Stimulated activated CD8-positive, alpha-beta memory T cell treated with anti-CD3 and anti-CD28 coated beads, Interleukin-4, amount 100 ng/mL, for 1 hour (primary cell): ENCODE measurements at places on chromosomes 4 and X.

DNA sequence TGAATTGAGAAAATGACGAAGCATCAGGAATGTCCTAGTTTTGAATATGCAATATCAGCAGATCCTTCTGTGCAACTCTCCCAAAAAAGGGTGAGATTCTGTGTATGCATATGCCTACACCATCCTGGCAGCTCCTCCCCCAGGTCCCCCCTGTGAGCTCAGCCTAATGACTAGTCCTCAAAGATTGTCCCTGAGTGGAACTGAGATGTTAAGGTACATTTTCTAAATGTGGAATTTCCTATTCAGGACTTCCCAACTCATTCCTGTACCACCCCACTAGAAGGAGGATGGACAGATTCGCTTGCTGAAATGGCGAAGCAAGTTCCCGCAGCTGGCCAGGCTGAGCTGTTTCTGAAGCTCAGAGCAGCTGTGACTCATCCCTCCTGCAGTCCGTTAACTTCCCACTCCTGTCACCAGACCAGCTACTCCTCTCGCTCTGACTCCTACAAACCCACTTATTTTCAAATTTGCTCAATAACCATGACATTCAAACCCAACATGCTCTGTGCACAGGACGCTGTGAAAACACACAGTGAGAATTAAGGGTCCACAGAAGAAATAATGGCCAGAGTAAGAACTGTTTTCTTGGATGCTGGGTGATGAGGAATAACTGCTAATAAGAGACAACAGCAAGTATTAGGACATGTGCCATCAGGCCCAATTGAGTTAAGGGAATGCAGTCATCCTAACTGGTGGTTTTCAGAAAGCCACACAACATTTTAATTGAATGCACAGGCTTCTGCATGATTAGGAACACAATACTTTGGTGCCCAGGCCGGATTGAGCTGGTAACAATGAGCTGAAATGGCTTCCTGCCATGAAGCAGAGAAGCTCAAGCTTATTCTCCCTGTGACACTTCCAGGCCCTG is 40.0 kb upstream of the IRF2 start:
- no peak for DNase-seq

DNA sequence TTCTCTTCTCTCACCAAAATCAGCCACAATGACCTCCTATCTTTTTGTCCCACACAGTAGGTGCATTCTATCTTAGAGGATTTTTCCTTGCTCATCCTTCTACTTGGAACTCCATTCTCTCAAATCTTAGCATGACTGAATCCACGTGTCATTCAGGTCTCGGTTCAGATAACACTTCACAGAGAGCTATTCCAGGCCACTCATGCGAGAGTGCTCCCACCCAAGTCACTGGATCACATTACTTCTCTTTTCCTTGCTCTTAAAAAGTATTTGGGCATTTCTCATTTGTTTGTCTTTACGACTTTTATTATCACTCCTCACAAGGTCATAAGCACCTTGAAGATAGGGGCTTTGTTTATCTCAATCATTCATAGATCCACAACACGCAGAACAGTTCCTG is 647.5 kb upstream of the TENM3 start:
- DNase-seq = no peak

GRCh38 chrX:109839694-109840567 is 106.9 kb upstream of the ACSL4 start:
- no peak for DNase-seq

GRCh38 chr4:20486433-20486832 is 213.8 kb upstream of the PACRGL start:
- no peak for DNase-seq

DNA sequence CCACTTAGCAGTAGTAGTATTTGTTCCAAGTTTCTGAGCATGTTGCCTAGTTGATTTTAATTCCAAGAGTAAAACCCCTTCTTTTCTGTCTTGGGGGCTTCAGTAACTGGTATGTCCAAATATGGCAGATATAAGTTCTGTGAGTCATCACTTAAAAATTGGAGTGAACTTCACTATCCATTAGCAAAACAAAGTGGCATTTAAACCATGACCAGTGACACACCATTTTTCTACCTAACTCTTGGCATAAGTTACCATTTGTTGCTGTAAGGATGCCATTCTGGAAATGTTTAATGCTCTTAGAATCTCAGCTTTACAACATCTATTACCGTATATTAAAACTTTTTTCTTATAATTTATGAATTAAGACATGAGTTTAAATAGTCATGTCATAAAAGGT is 102.0 kb downstream of the CBR4 start:
- no peak for DNase-seq

- DNase-seq = no peak
These were observed 262.3 kb downstream of the KCTD8 start for GRCh38 chr4:44186096-44186849.

DNA sequence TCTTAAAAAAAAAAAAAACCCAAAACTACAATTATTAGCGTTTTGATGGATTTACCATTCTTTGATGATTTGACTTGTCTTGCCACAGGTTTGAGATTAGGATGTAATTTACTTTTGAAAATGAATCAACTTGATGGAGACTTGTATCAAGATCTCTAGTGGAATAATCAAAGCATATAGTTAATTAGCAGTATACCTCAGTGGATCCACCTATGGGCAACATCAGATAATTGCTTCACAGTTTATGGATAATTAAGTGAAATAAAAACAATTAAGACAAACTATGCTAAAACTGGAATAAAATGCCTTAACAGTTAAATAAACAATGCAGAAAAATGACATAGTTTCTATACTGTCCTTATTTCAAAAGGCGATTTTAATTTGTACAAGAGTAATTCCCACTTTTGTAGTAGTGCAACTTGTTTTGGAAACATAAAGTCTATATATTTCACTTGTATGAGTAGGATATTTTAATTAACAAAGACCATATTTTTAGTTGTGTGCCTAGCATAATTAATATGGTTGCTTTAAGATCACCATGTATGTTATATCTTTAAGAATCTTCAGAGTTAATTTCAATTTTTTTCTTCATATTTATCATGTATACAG is 4.2 kb downstream of the CPEB2 start:
- no peak for DNase-seq

- DNase-seq = no peak
These were observed 80.3 kb downstream of the PPEF2 start for GRCh38 chr4:75821966-75822365.

DNA sequence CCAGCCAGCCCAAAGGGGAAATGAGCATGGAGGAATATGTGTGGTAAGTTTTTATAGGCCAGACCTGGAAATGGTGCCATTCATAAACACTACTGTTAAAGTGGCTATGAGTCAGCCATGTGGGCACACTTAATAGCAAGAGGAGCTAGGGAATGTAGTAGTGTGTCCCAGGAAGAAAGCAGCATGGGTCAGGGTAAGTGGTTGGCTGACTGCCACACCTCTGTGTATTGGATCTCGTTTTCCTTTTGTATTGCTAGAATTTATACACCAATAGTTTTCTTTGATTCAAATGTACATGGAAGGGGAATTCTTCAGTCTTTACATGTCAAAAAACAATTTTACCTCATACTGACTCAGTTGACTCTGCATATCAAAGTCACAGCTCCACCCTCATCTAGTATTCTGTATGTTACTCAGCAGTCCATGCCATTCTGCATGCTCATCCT is 22.9 kb upstream of the SGMS2 start:
- no peak for DNase-seq
